ENCODE measurements at places on chromosomes 11 and 22.

- no peaks in the 10 kb centered on the region for H3K27me3 ChIP-seq
- H3K4me1 ChIP-seq, result no peaks in the 10 kb centered on the region
- H3K27ac ChIP-seq, result no peak overlapping the region
Observed at GRCh38 chr11:15806217-15806616, 550.1 kb downstream of the SOX6 start.

- H3K27me3 ChIP-seq, result peaks cover 20% of the 10 kb centered on the region
- H3K27ac ChIP-seq, result no peak overlapping the region
- peaks cover 3% of the 10 kb centered on the region for H3K36me3 ChIP-seq
- H3K4me1 ChIP-seq, result peaks cover 23% of the 10 kb centered on the region
- DNase-seq, result no peak
Observed at GRCh38 chr22:20436768-20437612, 635 bp downstream of the SCARF2 start.

- H3K4me1 ChIP-seq, result no peaks in the 10 kb centered on the region
- no peaks in the 10 kb centered on the region for H3K36me3 ChIP-seq
- no peak overlapping the region for H3K4me3 ChIP-seq
- DNase-seq, result no peak
Observed at GRCh38 chr11:92226331-92227229, 2.0 kb downstream of the FAT3 start.

DNA sequence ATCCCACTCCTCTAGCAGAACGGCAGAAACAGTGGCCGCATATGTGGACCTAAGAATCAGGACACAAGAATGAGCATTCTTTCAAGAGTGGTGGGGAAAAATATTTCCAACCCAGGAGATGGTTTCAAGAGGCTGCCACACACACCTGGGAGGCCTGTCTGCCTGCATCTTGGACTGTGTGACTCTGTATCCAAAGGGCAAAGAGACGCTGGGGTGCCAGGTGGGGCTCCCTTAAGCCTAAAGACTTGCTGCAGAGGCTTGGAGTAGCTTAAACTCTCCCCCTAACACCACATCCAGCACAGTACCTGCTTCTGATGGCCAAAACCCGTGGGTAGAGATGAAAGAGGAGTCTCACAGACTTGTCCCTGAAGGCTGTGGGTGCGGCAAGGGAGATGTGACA lies 3.5 kb downstream of the CXCR5 start:
- DNase-seq, result no peak
- peak overlapping the region; percentile 3 for H3K4me3 ChIP-seq
- H3K36me3 ChIP-seq, result no peaks in the 10 kb centered on the region
- H3K4me1 ChIP-seq, result peaks cover 24% of the 10 kb centered on the region
- H3K27ac ChIP-seq, result peak overlapping the region; percentile 16

DNA sequence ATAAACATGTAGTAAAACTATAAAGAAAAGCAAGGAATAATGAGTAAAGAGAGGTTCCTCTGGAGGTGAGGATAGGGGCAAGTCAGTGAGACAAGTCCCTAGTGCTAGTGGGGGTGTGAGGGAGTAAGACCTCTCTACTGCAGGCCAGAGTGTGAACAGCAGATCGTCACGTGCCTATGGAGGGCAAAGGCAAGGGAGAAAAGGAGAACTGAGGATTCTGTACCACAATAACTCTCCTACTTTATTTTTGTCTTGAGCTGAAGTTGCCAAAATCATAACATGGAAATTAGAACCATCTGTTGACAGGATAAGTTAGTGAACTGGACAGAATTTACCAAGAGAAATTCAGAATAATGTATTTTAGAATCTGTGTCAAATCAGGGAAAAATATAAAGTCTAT lies 77.6 kb downstream of the ENTHD1 start:
- DNase-seq, result no peak
- H3K27ac ChIP-seq, result no peak overlapping the region
- H3K36me3 ChIP-seq, result no peaks in the 10 kb centered on the region
- no peak overlapping the region for H3K4me3 ChIP-seq

DNA sequence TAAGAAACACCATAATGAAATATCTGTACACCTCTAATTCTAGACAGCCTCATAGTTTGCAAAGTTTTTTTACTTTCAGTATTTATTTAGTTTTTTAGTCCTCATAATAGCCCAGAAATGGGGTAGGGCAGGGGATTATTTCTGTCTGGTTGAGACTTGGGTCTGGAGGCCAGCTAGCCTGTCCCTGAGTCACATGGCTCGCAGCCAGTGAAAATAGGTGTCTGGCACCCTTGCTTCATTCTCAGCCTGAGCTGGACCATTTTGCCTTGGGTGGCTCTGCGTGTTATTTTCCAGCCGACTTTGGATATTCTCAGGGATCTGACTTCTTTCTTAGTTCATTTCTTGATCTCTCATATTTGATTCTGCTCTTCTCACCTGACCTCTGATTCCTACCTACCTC lies 123.9 kb upstream of the NARS2 start:
- H3K27ac ChIP-seq, result no peak overlapping the region
- H3K27me3 ChIP-seq, result no peaks in the 10 kb centered on the region
- no peaks in the 10 kb centered on the region for H3K4me1 ChIP-seq
- no peak for DNase-seq

GRCh38 chr22:48838376-48838775 lies 989.3 kb downstream of the BRD1 start:
- H3K4me1 ChIP-seq, result no peaks in the 10 kb centered on the region
- no peak for DNase-seq
- no peak overlapping the region for H3K27ac ChIP-seq
- no peaks in the 10 kb centered on the region for H3K36me3 ChIP-seq
- H3K4me3 ChIP-seq, result no peak overlapping the region

DNA sequence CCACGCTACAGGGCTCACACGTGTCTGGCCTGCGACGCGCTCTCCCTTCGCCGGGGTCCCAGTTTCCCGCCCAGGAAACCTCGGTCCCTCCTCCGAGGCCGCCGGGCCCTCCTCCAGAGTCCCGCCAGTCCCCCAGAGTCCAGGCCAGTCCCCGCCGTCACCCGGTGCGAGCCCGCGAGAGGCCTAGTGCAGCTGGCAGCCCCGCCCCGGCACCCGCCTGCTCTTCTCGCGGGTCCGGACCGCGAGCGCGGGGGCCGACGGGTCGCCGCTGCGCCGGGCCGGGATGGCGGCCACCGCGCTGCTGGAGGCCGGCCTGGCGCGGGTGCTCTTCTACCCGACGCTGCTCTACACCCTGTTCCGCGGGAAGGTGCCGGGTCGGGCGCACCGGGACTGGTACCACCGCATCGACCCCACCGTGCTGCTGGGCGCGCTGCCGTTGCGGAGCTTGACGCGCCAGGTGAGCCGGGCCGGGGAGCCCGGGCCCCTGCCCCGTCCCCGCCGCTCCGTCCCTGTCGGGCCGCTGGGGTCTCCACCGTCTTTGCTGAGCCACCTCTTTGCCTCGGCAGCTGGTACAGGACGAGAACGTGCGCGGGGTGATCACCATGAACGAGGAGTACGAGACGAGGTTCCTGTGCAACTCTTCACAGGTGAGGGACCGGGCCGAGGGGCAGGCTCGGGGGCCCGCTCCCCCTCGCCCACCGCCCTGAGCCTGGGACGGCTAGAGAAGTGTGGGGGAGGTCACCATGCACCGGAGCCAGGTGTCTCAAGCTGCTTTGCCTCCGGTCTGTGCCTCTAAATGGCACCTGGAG lies at the start of gene PTPMT1:
PTPMT1 (plus strand) TSS at position 260 of the 809 bp plus-strand sequence; CDS start at position 284, 24 bp downstream.
- DNase-seq, result peak; percentile 34
- H3K4me1 ChIP-seq, result peaks cover 16% of the 10 kb centered on the region
- H3K4me3 ChIP-seq, result peak within 1 kb of the TSS; percentile 92
- H3K27ac ChIP-seq, result peak within 1 kb of the TSS; percentile 72

- H3K27ac ChIP-seq, result no peak overlapping the region
- no peaks in the 10 kb centered on the region for H3K36me3 ChIP-seq
- no peak overlapping the region for H3K4me3 ChIP-seq
- no peak for DNase-seq
- H3K27me3 ChIP-seq, result no peaks in the 10 kb centered on the region
Observed at GRCh38 chr22:39808081-39808480, 85.5 kb downstream of the ENTHD1 start.

- DNase-seq, result no peak
- no peaks in the 10 kb centered on the region for H3K4me1 ChIP-seq
- no peaks in the 10 kb centered on the region for H3K27me3 ChIP-seq
- H3K27ac ChIP-seq, result no peak overlapping the region
- no peak overlapping the region for H3K4me3 ChIP-seq
Observed at GRCh38 chr22:33166206-33166605, 108.0 kb upstream of the SYN3 start.

DNA sequence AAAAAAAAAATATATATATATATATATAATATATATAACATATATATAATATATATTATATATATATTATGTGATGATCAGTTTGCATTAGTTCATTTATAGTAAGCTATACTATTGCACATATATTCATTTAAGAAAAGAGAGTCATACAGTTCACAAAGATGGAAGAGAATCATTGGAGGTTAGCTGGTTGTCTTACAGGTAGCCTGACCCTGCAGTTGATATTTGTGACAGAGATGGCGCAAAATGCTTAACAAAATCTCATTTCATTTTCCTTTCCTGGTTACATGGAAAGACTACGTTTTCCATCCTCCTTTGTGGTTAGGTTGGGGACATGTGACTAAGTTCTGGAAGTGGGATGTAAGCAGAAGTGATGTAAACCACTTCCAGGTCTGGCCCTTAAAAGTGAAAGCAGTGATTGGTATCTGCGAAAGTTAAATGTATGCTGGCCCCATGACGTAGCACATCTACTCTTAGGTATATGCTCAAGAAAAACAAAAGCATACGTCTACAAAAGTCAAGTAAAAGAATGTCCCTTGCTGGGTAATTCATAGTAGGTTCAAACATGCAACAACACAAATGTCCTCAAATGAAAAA lies 7.2 kb upstream of the TMEM135 start:
- no peaks in the 10 kb centered on the region for H3K4me1 ChIP-seq
- DNase-seq, result no peak
- H3K4me3 ChIP-seq, result no peak overlapping the region
- H3K27ac ChIP-seq, result no peak overlapping the region
- no peaks in the 10 kb centered on the region for H3K36me3 ChIP-seq

DNA sequence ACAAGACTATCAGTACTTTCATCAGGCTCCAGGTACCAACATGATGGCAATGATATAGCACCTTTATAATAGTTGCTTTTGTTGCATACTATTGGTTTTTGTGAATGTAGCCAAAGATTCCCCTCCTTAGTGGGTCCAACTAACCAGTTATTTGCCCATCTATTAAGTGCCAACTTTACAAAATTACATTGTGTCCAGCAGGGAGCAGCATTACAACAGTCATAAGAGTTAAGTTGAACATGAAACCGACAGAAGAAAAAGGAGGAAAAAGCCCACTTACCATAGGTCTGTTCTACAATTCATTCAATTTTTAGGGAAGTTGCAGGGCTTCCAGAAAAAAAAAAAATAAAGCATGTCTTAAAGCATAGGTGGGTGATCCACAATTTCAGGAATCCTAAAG lies 21.6 kb downstream of the IMMP1L start:
- no peak overlapping the region for H3K27ac ChIP-seq
- H3K36me3 ChIP-seq, result no peaks in the 10 kb centered on the region
- no peaks in the 10 kb centered on the region for H3K27me3 ChIP-seq
- no peak overlapping the region for H3K4me3 ChIP-seq
- DNase-seq, result no peak
- H3K4me1 ChIP-seq, result no peaks in the 10 kb centered on the region

- no peaks in the 10 kb centered on the region for H3K27me3 ChIP-seq
- no peak overlapping the region for H3K4me3 ChIP-seq
- H3K4me1 ChIP-seq, result no peaks in the 10 kb centered on the region
Observed at GRCh38 chr22:28911777-28912669, 28.7 kb downstream of the ZNRF3 start.

DNA sequence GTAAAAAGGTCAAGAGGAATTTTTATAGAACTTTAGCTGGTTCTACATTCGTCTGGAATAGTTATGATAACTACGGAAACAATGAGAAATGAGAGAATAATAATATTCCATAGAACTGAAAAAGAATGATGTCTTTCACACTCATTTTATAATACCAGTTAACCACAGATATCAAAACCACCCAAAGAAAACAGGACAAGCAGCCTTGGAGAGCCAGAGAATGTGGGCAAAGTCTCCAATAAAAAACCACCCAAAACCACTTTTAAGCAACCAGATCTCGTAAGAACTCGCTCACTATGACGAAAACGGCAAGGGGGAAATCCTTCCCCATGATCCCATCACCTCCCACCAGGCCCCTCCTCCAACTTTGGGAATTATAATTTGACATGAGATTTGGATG lies 60.8 kb downstream of the ARHGAP32 start:
- H3K4me3 ChIP-seq, result no peak overlapping the region
- no peaks in the 10 kb centered on the region for H3K27me3 ChIP-seq

DNA sequence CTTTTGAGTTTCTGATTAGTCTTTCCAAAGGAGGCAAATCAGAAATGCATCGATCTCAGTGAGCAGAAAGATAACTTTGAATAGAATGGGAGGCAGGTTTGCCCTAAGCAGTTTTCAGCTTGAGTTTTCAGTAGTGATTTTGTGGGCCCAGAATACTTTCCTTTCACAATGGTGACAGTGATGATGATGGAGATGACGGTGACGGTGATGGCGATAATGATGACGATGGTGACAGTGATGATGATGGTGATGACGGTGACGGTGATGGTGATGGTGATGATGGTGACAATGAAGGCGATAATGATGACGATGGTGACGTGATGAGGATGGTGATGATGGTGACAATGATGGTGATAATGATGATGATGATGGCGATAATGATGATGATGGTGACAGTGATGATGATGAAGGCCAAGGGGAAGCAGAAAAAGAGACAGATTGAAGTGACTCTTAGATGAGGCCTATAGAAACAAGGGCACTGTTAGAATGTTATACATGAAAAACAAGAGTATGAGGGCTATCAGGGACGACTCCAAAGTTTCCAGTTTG lies 153.4 kb upstream of the B3GAT1 start:
- no peak overlapping the region for H3K4me3 ChIP-seq
- H3K27ac ChIP-seq, result no peak overlapping the region
- H3K4me1 ChIP-seq, result no peaks in the 10 kb centered on the region
- H3K36me3 ChIP-seq, result no peaks in the 10 kb centered on the region
- DNase-seq, result no peak
